ENCODE measurements at places on chromosomes 6 and 20.

DNA sequence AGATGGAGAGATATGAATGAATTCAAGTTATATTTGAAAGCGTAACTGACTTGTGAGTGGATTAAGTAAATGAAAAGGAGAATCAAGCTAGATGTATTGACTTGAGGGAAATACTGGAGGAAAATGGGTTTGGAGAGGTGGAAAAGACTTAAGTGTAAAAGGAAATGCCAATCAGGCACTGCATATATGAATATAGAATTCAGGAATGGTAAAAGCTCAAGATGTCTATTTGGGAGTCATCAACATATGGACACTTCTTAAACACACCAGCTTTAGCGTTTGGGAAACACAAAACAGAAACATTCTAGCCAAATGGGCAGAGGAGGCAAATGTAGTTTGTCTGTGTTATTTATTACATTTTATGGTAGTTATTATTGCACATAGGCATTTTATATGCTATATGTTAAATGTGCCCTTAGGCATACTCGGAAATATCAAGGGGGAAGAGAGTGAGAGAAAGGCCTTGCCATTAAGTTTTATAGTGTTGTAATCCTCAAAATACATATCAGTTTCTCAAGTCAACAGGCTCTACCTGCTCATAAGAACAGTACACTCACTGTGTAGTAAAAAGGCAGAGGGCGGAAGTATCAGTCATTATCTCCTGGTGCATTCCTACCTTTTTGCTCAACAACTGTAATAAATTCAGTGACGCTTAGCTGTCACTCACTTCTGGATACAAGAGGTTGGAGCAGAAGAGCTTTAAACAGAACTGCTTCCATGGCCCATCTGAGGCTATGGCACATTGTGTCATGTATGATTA is 33.7 kb upstream of the ME1 start:
- no peak for DNase-seq

- DNase-seq: no peak
Observed at GRCh38 chr6:132011582-132011981, 60.4 kb upstream of the CCN2 start.

DNA sequence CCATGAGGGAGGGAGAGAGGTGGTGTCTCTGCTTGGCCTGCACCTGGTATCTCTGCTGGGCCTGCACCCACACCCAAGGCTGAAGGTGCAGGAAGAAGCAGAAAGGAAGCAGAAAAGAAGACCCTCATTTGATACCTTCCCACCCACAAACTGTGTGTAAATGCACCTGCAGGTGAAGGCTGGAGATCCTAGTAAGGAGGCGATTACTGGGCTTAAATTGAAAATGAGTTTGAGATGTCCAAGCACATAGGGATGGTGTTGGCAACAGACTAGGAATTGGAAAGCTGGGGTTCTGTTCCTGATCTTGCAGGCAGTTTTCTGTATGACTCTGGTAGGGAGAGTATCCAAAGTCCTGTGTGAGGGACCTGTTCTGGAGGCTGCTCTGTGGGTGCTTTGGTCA is 74.7 kb downstream of the LYRM2 start:
- DNase-seq: no peak

GRCh38 chr6:167244064-167244960 is 46.8 kb upstream of the UNC93A start:
- no peak for DNase-seq

DNA sequence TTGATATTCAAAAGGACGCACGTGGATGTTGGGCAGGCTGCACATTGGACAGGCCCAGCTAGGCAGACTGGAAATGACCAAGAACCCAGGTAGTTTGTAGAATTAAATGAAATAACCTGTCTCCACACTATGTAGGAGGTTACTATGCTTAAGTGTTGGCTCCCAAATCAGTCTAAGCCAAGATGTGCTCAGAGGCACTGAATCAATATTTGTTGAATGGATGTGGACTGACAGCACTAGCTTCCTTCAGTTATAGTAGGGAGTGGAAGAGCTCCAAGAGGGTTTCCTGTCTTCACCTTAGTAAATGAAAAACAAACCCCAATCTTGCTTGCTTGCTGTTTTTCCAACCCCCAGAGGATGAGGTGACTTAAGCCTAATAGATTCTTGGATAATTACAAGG is 180.5 kb downstream of the JARID2 start:
- DNase-seq: no peak

GRCh38 chr6:37779111-37779800 is 40.3 kb upstream of the ZFAND3 start:
- no peak for DNase-seq

DNA sequence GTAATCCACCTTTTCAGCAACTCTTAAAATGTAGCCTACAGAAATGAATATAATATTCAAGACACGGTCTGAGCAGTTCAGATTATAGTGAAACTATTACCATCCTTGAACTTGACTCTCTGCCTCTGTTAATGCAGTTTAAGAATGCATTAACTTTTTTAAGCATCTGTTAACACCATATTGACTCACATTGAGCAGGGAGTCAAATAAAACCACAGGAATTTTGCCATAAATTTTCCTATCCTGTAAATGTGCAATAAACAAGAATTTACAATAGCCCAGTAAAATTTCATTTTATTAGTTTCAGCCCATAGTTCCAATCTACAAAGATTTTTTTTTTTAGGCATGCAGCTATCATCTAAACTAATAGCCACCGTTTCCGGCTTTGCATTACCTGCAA is 239.2 kb upstream of the DEFB112 start:
- DNase-seq: no peak

DNA sequence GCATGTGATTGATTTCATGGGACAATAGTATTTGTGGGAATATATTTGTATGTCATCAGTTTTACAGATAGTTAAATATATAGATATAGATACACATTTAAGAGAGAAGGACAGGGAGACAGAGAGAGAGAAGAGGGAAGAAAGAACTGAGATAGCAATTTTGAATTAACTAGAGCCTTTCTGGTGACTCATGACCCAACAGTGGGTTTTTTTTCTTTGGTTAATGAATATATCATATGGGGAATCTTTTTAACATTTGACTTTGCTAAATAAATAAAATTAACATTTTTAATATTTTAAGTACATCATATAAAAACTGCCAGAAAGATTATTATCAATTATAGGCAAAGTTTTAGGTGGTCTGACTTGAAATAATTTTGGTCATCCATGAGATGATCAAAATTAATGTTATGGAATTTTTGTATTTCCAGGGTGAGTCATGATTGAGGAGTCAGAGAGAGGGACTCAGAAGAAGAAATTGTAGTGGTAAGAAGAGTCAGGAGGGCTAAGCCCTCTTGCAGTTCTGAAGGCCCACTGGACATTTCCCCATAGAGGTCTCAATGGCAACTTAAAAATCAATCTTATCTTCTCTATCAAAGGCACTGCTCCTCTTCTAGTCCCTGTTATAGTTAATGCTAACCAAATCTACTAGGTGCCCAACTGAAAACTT is 508.1 kb upstream of the MAP3K7 start:
- DNase-seq: no peak

DNA sequence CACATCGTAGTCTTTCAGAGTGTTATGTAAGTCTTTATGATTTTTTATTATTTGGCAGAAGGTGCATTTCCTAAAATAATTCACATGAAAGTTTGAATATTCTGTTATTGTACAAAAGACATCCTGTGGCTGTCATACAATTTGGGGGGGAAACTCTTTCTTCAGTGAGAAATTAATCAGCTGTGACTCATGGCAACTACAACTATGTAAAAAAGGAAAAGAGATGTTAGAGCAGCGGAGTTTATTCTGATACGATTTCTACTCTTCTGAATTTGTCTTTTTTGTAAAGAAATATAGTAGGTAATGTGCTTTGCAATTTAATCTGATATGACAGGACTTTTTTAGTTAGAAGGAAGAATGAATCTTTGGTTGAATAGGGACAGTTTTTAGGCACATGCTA is 14.2 kb downstream of the COL19A1 start:
- DNase-seq: no peak

DNA sequence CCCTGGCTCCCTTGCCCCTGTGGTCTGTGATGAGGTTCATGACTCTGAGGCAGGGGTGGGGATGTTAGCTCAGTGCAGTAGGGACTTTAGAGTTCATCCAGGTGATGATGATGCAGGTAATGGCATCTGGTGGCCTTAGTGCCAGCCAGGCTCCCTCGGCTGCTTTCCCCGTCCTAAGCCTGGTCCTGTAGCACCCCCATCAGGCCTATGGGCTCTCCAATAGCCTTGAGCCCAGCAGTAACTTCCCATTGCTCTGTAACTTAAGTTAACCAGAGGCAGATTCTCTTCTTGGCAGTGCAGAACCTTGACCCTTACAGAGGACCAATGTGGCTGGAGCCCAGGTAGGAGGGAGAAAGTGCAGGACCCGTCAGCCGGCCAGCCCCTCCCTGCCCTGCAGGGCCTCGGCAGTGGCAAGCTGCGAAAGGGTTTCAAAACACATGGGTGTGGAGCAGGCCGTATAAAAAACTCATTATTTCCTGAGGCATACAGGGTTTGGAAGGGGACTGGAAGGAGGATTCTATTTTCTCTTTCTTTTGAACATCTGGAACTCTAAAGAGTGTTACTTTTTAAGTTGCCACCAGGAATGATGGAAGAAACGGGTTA is 406.9 kb downstream of the CDH26 start:
- DNase-seq: no peak

GRCh38 chr6:161446296-161446925 is 172.6 kb upstream of the AGPAT4 start:
- DNase-seq: no peak

DNA sequence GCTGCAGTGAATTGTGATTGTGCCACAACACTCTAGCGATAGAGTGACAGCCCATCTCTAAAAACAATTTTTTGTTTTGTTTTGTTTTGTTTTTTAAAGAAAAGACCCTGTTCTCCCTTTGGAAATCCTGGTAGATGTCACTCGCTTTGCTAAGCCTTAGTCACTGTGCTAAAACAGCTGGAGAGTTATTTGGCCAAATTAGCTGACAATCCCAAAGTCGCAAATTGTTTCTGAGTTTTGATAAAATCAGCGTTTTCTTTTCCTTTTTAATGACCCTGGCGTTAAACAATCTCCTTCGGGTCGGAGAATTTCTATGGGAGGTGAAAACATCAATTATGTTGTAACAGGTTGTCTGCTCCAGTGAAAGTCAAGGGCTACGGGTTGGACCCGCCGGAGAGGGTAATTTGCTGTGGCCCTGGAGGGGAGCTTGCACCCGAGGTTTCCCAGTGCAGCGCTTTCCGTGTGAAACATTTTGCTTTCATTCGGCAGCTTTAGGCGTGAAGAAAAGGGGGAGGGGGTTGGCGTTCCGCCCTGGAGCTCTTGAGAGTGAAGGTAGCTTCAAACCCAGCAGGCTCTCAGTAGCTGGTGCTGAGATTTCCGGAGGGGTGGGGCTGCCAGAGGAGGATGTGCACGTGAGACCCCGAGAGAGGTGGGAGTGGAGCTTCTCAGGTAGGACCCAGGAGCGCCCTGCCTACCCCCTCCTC is 296.6 kb downstream of the PHACTR1 start:
- no peak for DNase-seq

DNA sequence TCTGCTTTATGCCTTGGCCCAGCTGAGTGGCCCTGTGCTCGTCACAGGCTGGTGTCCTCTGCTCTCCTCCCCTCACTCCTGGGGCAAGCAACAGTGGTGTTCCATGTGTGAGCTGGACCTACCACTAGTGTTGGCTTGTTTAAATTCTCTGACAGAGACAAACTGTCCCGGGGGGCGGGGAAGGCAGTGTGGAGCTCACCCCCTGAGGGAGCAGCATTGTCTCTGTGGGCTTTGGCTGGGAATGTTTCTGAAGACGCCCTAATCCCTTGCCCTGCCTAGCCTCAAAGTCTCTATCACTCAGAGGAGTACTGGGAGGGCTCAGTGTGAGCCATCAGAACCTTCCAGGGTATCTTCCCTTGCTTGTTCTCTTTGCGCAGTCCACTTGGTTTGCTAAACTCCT is 5.2 kb upstream of the VEGFA start:
- no peak for DNase-seq

- no peak for DNase-seq
Observed at GRCh38 chr20:36885356-36885755, 9.4 kb downstream of the TLDC2 start.

GRCh38 chr6:41156771-41157170 is 2.6 kb upstream of the TREML1 start:
- DNase-seq: no peak

- no peak for DNase-seq
Observed at GRCh38 chr6:72733045-72733444, 111.2 kb downstream of the KCNQ5 start.

GRCh38 chr6:45532721-45533210 is 155.0 kb upstream of the SUPT3H start:
- no peak for DNase-seq

DNA sequence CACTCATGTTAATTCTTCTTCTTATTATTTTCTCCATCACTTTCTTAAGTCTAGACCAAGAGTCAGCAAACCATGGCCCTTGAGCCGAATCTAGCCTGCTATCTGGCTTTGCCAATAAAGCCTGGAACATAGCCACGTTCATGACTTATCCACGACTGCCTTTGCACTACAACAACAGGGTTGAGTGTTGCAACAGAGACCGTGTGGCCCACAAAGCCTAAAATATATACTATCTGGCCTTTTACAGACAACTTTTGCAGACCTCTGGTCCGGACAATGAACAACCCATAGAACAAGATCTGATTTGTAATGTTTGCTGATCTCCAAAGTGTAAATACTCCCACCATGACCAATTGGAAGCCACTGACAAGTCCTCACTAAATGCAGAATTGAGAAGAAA is 140.5 kb upstream of the CDYL start:
- DNase-seq: no peak

- no peak for DNase-seq
Observed at GRCh38 chr6:82430611-82431010, 67.0 kb downstream of the TPBG start.

GRCh38 chr20:60477958-60478357 is 519.7 kb downstream of the CDH26 start:
- no peak for DNase-seq

GRCh38 chr20:21862259-21862946 is 156.9 kb downstream of the PAX1 start:
- no peak for DNase-seq

GRCh38 chr6:18185624-18186023 is 30.4 kb downstream of the KDM1B start:
- DNase-seq: no peak

DNA sequence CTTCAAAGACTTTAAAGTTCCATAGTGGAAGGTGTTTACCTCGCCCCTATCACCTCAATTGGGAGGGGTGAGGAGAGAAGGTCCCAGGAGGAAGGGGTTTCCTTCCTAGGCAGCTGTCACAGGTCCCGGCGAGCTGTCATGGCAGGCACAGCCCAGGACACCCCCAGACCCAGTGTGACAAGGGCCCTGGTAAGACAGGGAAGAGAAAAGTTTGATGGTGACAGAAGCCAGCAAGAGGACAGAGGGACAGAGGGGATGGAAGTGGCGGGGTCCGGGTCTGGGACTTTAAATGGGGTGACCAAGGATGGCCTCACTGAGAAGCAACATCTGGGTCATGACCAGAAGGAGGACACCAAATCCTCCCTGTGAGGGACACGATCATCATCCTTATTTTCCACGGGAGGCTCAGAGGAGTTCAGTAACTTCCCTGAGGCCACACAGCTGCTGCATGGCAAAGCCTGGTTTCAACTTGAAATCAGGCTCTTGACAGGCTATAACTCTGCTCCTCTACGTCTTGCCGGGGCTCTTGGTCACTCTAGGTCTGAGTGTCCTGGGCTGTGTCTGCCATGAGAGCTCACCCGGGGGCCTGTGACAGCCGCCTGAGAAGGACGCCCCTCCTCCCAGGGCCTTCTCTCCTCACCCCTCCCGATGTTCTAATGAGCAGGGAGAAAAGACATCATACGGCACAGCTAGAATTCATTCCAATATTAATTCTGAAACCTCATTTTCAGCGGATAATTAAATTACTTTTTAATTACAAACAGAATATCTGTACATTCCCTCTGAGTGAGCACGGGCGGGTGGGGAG is 222.2 kb downstream of the PREX1 start:
- no peak for DNase-seq

Measured in stimulated activated CD8-positive, alpha-beta memory T cell treated with anti-CD3 and anti-CD28 coated beads, Interleukin-7, amount 100 ng/mL, for 1 hour (primary cell).